Hematopoietic multipotent progenitor cell treated with erythropoietin and hydrocortisone succinate and interleukin-3 and kit ligand, for 15 days (in vitro differentiated cells): ENCODE measurements at places on chromosomes 12 and 14.

- DNase-seq, result no peak
Measured at GRCh38 chr12:2503762-2504161, 291.0 kb upstream of the FKBP4 start.

DNA sequence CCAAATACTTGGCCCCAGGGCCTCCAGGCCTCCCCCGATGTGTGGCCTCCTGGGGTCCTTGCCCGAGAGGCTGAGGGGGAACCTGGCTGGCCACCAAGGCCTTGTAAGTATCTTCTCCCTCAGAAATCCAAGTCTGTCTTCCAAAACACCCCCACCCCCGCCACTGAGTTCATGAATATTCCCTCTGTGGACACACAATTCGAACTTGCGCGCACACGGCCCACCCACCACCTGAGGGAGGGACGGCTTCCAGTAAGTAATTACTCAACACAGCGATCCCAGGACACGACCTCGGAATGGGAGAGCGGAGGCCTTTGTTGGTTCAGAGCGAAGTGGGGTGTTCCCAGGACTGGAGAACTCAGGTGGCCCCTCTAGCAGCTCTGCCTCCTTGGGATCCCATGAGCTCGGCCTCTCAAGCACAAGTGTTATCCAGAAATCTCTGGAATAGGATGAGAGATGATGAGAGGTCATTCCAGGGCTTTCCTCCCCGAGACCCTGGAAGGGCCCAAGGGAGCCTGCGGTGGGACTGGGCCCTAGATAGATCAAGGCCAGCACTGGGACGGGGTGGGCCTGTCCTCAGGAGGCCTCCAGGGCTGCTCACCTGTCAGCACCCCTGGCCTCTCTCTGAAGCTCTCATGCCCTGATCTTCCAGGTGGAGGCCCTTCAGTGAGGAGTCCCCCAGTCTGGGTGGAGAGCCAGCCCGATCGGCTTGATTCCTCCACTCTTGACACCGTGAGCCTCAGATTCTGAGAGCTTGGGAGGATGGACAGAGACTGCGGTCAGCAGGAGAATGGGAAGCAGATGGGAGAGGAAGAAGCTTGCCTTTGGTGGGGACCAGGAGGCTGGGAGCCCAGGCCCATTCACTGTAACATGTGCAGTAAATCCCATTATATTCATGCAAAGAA, 219.0 kb upstream of the RTL1 start:
- no peak for DNase-seq

DNA sequence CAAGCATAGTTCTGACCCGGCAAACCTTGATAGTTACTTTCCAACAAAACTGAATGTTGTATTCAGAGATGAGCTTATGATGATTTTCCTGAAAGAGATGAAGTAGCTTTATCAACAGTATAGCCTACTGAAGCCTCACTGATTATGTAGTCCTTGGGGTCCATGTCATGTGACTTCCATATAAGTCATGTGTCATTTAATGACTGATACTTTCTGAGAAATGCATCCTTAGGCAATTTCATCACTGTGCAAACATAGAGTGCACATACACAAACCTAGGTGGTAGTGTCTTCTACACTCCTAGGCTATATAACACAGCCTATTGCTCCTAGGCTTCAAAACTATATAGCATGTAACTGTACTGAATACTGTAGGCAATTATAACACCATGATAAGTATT, 28.5 kb upstream of the TUBA1C start:
- peak; percentile 23 for DNase-seq

DNA sequence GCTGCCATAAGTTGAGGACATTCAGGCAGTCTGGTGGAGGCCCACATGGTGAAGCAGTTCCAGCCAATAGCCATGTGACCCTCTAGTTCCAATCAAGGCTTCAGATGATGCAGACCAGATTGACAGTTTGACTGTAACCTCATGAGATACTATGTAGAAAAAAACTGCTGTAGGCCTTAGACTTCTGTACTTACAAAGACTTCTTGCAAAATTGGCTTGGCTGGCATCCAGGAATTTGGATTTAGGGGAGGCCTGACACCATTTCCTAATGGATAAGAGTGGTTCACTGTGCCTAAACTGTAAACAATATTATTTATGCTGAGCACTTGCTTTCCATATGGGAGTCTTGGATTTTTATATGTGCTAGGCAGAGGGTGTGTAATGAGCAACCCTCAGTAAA, 76.4 kb downstream of the RGS6 start:
- no peak for DNase-seq

DNA sequence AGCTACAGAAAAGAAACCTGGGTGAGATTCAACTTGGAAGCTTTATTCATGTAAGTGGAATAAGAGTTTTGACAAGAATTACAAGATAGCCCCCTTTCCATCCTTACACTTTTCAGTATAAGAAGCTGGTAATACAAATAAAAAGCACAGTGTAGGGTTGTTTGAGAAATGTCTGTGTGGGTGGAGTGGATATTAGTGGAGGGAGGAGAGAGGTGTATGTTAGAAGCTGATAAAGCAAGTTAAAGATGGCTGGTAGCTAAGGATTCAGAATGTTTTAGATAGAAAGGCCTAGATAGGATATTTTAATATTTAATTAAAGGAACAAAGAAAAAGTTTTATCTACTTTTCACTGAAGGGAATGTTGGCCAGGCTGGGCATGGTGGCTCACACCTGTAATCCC, 12.5 kb downstream of the CFAP54 start:
- DNase-seq, result peak; percentile 80

DNA sequence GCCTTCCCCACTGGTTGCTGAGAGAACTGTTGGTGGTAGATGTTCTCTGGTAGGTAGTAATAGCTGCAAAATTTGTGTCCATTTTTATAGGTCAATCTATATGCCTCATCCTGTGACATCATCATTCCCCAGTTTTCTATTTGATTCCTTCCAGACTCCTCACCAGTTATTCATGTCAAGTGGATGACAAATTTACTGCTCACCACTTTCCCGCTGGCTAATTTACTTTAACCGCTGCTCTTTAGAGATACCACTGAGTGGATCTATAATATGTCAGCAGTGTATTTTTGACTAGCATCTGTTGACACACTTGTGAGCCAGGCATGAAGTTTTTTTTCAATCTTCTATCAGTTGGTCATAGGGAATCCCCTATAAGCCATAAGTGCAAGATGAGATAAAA, 24.6 kb downstream of the GPR65 start:
- DNase-seq, result no peak

- no peak for DNase-seq
Measured at GRCh38 chr14:77006132-77006531, 22.4 kb downstream of the IRF2BPL start.

DNA sequence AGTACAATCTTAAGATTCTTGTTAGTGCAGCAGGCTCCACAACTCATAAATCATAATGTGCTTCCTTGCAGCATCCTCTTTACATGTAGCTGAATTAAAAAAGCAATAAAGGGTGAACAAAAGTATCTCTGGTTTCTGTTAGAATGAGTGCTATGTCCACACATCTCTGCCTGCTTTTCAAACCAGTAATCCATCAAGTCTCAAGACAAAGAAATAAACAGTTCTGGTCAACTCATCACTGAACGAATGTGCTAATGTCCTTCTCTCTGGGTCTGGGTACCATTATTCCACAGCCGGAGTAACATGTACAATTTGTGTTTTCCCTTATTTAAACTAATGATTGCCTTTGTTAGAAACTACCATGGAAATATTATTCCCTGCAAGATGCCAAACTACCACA, 273.0 kb upstream of the USP15 start:
- DNase-seq, result no peak

- DNase-seq, result no peak
Measured at GRCh38 chr12:85531341-85531740, 251.3 kb downstream of the ALX1 start.

GRCh38 chr14:71061458-71061857, 154.2 kb downstream of the PCNX1 start:
- no peak for DNase-seq

DNA sequence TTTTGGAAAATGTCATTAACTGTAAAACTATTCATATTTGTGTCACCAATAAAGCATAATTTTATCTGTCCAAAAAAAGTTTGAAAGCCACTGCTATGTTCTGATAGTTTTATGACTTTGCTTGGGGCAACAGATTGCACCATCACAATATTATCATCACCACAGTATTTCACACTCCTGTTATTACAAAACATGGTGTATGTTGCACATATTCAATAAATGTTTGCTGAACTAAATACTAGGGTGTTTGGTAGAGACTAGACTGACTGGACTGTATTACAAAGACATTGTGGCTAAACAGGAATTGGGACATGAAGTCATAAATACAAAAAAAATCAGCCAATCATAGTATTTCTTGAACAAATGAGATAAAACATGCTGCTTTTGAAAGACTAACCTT, 55.1 kb downstream of the PAWR start:
- DNase-seq, result no peak

DNA sequence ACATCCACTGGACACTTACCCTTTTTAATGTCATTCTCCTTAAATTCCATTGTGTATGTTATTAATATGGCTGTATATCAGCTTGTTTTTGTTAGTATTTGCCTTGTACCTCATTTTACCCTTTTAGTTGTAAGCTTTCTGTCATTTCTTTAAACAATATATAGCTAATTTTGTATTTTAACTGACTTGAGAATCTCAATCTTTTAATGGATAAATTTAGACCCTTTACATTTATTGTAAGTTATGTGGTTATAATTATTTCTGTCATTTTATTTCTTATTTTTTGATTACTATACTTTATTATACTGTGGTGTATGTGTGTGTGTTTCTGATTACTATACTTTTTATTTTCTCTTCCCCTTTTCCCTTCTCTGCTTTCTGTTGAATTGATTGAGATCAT, 159.0 kb upstream of the LHX5 start:
- DNase-seq, result no peak

- no peak for DNase-seq
Measured at GRCh38 chr14:102830474-102831045, 53.3 kb downstream of the TRAF3 start.

GRCh38 chr14:27410981-27411380, 813.1 kb upstream of the NOVA1 start:
- DNase-seq, result no peak

DNA sequence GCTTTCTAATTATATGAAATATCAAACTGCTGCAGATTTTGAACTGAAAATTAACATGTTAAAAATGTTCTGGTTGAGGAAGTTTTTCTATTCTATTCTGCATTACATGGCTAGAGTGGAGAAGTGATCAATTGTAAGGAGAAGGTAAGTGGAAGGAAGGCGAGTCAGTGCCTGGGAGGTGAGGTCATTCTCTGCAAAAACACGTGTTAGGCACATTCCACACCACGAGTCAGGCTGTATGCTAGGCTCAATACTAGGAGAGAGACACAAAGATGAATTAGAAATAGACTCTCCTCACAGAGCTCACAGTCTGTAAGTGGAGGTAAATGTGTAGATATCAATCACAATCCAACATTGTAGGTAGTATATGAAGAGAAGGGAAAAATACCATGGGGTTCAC, 194.1 kb downstream of the NOVA1 start:
- no peak for DNase-seq

DNA sequence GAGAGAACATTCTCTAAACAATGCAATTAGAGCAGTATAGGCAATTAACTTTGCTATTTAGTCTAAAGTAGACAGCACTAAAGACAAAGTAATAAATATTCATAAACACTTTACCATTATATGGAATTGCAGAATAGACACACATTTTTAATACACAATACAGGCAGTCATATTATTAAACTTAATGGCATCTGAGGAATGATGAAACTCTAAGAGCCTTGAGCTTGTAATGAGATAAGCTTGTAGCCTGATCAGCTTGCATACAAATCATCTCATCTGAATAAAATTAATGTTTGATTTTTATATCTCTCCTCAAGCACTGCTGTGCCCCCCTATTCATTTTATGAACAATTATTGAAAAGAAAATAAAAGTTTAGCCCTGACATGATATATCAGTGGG, 107.6 kb downstream of the MGAT4C start:
- no peak for DNase-seq

DNA sequence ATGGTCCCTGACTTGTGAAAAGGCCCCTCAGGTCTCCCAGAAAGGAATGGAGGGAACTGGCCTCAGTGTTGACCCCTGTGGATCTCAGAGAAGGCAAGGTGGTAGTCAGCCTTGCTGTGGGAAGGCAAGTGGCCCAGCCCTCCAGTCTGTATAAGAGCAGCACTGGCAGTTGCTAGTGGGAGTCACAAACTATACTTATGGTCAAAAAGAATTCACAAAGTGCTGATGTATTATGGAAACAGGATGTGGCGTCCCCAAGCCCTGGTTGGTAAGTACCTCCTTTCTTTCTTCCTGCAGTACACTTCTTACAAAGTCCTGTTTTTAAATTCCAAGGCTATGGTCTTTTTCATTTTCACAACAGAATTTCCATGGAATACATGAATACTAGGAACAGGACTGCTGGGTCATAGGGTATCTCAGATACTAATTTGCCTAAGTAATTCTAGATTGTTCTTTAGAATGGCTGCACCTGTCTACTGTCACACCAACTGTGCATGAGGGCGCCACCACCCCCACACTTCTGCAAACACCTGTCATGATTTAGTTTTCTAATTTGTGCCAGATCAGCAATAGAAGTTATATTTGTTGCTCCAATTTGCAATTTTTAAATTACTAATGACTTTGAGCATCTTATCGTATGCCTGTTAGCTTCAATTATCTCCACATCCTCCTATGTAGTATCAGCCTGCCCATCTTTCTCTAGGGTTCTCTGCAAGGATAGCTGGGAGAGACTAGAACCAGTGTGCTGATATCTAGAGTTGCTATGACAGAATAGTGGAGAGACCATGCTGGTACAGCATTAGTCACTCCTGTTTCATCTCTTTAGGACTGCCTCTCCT, 40.7 kb upstream of the TMEM263 start:
- DNase-seq, result no peak

DNA sequence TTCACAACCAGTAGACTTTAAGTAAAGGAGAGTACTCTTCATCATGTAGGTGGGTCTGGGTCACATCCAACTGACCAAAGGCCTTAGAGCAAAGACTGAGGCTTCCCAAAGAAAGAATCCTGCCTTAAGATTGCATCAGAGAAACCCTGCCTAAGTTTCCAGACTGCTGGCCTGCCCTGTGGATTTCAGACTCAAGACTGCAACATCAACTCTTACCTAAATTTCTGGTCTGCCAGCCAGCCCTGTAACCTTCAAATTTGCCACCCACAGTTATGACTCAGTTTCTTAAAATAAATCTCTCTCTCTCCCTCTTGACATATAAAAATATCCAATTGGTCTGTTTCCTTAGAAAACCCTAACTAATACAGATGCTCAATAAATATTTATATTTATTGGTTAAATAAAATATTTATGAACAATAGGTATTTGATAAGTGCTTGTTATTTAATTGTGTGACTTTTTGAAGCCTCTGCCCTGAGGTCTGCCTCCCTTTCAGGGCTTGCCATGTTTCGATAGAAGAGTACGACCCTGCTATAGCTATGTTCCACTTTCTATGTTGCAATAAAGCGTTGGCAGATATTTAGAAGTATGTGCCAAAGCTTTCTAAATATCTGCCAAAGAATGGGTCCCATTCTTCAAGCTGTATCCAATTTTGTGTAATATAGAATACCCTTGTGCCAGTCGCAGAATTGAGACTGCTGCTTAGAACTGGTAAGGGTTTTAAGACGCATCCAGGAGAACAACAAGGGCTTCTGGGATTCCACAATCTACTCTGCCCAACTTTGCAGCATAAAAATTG, 65.7 kb downstream of the TMEM30B start:
- DNase-seq, result no peak

GRCh38 chr14:85617791-85618190, 87.8 kb downstream of the FLRT2 start:
- no peak for DNase-seq
